Right renal cortex interstitium (tissue), 3 donors: ENCODE measurements at places on chromosomes 7 and 10.

DNA sequence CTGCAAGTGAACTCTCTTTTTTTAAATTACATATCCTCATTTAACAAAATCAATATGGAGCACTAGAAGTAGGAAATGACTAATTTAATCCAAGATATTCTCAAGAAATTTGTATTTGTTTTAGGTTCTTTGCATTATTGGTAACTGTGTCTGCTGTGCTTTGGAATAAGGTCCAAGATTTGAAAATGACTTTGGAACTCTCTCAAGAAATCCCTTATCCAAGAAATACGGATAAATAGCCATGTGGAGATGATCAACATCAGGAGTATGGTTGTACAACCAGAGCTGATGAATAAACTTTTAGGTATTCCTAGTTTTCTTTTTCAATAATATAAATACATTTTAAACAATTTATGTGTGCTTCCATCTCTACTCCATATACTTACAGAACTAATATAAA lies 279.9 kb upstream of the SEMA3C start:
- DNase-seq = no peak

DNA sequence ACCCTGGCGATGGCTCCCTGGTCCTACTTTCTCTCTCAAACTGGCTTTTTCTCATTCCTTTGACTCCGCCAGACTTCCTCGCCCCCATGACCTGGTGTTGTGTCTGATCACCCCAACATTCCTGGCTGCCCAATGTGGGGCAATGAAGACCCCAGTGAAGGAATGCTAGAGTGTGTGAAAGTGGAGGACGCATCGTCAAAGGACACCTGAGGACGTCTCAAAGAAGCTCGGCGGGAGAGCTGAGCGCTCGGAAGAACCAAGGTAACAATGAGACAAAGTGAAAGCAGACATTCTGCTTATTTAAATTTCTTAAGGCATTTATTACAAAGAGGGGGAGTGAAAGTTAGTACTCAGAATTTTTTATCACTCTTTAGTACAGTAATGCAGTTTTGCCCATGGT lies 31.7 kb upstream of the AKR1C2 start:
- no peak for DNase-seq

- no peak for DNase-seq
Measured at GRCh38 chr7:79933144-79933543, 201.5 kb upstream of the GNAI1 start.

DNA sequence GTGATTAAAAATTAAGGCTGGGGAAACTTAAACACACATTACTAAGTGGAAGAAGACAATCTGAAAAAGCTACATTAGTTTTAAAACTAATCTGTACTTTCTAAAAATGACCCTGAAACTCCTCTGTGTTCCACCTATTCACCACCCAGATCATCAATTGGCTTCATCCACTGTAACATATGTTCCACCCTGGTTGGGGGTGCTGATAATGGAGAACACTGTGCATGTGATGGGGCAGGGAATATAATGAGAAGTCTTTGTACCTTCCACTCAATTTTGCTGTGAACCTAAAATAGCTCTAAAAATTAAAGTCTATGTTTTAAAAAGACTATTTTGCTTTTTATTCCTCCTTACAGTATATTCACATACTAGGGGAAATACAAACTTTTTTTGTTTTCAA lies 132.7 kb downstream of the CNOT4 start:
- no peak for DNase-seq

DNA sequence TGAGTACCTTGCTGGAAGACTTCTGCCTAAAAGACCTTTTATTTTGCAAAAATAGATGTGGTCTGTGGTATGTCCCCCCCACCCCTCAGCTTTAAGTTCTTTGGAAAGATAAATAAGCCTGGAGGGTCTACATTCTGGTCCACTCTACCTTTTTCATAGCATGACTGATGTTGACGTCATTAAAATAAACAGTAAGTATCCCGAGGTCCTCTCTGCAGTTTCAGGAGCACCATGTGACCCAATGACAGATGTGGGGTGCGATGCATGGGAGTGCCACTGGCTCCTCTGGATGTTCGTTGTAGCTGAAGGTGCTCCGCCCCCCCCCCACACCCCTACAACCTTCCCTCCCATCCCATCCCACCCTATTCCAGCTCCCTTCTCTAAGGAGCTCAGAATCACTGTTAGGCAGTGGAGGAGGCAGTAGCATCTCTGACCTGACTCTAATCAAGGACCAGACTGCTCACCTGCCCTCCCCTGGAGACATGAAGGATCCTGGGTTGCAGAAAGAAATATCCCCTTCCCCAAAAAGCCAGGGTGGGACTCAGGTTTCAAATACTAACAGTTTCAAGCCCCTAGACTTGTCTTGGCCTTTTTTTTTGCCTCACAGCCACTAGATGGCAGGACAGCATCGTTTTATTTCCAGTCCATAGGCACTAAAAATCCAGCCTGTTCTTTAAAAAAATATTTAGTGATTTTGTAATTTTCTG lies 25.1 kb downstream of the CASP7 start:
- peak; percentile 38 for DNase-seq

- DNase-seq = no peak
Measured at GRCh38 chr10:110459600-110459999, 38.1 kb upstream of the DUSP5 start.

GRCh38 chr10:35326466-35327235 lies 9.7 kb upstream of the CCNY start:
- no peak for DNase-seq

DNA sequence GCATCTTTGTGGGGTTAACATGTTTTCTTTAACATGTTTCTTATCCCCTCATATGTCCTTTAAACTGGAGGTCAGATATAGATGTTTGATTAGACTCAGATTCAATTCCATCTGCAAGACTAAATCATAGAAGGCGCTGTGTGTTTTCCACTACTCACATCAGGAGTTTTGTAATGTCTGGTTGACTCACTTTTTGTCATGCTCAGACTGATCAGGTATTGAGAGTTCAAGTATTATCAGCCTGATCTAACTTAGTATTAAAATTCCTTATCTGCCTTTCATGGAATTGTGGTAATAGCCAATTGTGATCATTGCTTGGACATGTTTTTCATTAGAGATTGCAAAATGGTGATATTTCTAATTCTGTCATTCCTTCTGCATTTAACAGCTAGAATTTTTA lies 30.2 kb downstream of the ENTPD7 start:
- no peak for DNase-seq

GRCh38 chr10:103455235-103455634 lies 3.1 kb upstream of the CALHM2 start:
- no peak for DNase-seq

DNA sequence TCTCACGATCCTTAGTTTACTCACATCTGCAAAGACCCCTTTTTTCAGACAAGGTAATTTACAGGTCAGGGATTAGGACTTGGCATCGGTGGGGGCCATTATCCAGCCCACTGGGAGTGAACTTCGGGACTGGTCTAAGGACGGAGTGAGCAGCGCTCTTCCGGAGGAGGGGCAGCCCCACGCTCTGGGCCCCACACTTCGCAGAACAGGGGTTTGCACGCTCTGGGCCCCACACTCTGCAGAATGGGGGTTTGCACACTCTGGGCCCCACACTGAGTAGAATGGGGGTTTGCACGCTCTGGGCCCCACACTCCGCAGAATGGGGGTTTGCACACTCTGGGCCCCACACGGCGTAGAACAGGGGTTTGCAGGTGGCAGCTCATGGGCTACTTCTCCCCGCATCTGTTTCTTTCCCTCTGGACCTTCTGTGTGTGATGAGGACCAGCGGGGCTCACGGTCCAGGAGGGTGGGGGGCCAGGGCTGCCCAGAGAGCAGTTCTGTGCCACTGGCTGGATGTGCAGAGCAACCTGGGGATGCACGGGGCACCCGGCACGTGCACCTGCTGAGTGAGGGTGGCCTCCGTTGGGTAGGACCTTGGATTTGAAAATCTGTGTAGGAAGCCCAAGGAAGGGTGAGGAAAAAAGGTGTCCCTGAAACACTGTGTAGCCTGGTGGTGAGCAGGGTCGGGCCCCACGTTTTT lies 134.8 kb downstream of the WDR37 start:
- DNase-seq = no peak

DNA sequence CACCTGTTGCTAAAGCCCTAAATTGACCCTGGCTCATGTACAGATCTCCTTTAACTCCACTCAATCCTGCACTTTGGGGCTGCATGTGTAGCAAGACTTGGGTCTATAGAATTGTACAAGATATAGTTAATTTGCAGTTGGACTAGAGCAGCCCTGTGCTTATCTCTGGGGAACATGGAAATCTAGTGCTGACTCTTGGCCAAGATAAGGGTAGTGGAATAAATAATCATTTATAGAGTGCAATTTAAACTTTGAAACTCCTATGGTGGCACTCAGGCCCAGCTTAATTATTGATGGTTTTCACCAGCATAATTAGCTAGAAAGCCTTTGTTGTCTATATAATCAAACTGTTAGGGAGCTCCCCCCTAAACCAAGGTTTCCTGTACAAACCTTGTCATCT lies 39.2 kb upstream of the MBL2 start:
- DNase-seq = no peak

GRCh38 chr10:132138133-132138532 lies 48.6 kb upstream of the DPYSL4 start:
- no peak for DNase-seq

DNA sequence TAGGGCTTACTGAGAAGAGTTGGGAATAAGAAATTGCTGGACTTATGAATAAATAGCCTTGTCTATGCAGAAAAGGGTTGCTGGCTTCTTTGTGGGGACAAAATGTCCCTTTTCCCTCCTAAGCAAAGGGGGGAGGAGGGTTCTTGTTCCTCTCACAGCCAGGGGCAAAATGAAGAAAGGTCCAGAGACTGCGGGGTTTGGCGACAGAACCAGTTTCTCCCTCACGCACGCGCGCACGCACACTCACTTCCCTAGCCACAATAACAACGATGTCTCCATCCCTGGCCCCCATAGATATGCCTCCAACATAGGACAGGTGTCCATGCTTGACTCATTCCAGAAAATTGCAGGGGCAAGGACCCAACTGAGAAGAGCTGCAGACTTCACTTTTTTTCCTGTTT lies 3.3 kb downstream of the ZMIZ1 start:
- DNase-seq = no peak

DNA sequence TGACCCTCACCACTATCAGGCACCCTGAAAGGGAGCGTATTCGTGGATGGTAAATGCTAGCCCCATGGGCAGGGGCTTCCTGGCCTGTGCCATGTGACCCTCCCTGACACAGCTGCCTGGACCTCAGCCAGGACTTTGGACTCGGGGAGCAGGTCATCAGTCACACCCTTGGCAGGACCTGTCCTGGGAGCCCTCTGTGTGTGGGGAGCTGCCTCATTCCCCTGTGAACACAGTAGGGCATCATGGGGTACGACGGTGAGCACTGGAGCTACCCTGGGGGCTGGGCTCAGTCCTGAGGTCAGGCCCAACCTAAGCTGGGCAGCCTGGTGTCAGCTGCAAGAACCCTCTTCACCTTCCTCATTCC lies 129.3 kb upstream of the FAM20C start:
- no peak for DNase-seq

DNA sequence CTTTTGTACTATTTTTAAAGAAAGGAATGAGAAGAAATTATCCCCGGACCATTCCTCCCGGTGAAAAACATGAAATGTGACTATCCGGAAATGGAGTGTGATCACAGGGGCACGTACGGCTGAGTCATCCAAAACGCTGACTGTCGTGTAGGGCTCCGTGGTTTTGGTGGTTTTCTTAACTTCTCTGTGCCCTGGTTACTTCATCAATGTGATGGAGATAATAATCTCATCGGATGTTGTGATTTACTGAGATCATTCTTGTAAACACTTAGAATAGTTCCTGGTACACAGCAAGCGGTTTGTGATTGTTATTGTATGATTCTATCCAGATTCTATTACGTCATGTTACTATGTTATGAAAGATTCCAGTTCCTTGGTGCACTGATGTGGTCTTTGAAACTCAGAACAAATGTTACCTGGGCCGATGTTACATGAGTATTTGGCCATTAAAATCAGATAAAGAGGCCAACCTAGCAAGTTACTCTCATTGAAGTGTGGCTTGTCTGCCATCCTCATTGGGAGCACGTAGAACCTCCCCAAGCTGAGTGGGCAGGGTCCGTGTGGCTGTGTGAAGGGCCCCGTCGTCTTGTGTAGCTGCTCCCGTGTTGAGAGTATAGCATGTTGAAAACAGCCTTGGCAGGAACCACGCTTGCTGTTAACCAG lies 99.5 kb downstream of the CAMK1D start:
- DNase-seq = no peak

DNA sequence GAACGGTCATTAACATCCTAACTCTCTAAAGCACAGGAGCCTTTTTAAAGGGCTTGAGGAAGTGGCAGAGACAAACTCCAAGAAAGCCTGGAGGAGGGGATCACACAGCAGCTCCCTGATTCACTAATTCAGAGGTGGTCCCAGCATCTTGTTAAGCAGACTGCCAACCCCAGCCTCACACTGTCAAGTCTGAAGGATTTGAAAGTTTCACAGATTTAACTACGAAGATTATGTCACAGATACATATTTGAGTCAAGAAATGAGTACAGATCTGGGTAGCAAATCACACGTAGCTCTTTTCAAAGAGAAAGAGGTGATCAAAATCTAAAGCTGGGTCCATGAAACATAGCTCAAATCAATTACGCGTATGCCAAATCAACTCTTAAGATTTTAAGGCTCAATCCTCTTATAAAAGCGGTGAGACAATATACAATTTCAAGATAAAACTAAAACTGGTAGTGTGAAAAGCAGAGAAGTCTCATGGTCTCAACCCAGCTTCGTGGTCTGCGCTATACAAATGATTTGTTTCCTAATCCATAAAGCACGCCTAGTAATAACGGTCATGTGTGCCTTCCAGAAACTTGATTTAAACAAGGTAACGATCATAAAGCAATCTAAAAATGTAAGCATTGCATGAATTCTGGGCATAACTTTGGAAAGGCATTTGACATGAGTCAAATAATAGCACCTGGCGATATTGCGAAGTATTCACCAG lies 229.9 kb upstream of the MKLN1 start:
- DNase-seq = no peak

GRCh38 chr7:29839302-29839701 lies 33.0 kb downstream of the WIPF3 start:
- no peak for DNase-seq

GRCh38 chr10:23556727-23557440 lies 118.0 kb downstream of the OTUD1 start:
- no peak for DNase-seq

DNA sequence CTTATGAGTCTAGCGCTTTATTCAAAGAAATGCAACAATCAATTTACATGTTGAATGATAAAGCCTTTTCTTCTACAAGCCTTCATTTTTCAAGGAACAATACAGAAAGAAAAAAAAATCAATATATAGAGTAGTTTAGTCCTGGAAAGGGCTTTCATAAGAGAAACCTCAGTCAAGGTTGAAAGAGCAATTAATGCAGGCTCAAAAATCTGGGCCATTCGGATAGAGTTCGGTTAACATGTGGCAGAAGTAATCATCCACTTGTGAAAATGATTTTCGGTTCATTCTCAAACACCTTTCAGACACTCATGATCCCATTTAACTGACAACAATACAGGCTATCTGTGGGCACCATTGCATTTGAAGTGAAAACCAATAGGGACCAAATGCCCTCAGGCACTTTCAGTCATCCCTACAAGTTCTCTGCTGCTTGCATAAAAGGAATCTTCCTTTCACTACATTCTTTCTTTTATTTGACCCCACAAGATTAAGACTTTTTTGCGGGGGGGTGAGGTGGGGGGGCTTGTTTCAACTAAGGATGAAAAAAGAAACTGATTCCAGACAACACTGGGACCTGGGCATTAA lies 177.9 kb downstream of the RNF133 start:
- no peak for DNase-seq
